CD4-positive, alpha-beta T cell treated with Interleukin-1 beta for 1 hour (primary cell): ENCODE measurements at places on chromosomes 4 and X.

DNA sequence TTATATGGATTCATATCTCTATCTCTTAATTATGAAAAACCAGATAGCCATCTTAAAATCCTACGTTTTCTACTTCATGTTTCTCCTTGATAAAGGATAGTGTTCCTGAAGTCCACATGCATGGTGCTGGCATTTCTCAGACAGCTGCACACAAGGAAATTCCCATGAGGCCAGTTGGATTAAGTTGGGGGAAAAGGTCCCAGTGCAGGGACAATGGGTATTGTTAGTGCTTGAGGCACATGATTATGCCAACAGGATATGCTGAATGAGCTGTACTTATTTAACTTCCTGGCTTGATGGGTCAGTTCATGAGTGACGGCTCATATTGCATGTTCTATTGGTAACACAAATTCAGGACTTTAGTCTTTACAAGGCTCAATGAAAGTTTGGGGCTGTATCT, 913.9 kb upstream of the NDST4 start:
- no peak for DNase-seq

GRCh38 chrX:133970076-133970475, 15.3 kb downstream of the GPC3 start:
- no peak for DNase-seq

- DNase-seq, result no peak
These were observed 15.9 kb upstream of the NOCT start for GRCh38 chr4:138999666-139000065.

- no peak for DNase-seq
These were observed 815 bp downstream of the HCCS start for GRCh38 chrX:11111947-11112346.

DNA sequence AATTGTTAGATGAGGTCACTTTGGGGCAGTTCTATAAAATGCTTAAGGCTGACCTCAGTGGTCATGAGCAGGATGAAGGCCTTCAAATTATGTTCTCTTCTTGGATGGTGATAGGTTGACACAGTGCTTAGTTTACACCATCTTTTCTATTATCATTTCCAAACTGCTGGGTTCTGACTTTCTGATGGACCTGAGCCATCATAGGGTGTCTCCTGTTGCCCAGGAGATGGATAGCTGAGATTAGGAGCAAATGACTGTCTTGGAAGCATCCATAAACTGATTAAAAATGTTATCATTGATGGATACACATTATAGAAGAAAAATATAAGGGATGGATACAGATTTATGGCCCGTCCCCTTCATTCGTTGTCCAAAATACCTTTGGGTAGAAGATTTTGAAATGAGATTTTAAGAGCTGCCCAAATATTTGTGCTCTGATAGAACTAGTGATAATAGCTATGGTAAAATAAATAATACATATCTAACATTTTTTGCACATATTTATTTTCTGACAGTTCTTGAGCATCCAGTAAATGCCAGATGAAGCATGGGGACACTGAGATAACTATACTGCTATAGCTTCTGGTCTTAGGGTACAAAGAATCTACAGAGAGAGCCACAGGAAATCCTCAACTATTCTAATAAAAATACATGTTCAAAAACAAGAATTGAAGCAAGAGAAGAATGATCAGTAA, 839.4 kb upstream of the LCORL start:
- no peak for DNase-seq

- DNase-seq, result no peak
These were observed 437.8 kb upstream of the FAM241A start for GRCh38 chr4:111707491-111707890.

- DNase-seq, result no peak
These were observed 98.6 kb downstream of the MGST2 start for GRCh38 chr4:139764182-139764581.

- DNase-seq, result no peak
These were observed 519.6 kb downstream of the IQCM start for GRCh38 chr4:149296084-149296483.

- no peak for DNase-seq
These were observed 321.6 kb downstream of the STIM2 start for GRCh38 chr4:27182211-27182610.

GRCh38 chr4:6891436-6892170, 18.0 kb upstream of the TBC1D14 start:
- no peak for DNase-seq

DNA sequence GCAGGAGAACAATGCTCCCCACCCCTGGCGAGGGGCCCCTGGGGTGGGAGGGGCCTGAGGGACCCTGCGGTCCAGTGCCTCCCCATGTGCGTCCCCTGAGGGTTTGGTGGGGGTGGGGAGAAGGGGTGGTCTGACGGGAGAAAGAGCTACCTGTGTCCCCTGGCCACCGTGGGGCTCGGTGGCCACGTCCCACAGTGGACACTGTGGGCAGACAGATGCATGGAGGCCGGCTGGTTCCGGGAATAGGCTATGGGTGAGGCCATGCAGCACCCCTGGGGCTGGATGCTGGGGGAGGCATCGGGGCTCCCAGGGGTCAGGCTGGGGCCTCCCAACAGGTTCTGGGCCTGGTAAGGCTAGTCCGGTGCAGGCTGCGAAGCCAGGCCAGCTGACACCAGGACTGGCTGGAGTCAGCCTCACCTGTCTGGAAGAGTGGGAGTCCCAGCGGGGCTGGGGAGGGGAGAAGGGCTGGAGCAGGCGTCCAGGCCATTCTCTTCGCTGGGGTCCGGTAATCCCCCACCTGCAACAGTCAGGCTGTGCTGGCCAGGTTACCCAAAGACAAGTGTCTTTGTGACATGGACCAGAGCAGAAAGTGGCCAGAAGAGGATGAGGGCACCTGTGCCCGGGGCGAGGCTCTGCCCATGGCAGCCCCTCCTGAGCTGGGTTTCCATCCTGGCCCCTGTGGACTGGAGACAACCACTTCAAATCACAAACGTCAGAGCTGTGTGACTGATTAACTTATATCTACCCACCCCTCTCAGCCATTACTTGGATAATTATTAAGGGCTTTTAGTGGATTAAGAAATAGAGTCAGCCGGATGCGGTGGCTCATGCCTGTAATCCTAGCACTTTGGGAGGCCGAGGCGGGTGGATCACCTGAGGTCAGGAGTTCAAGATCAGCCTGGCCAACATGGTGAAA, 1.4 kb upstream of the FAM53A start:
- DNase-seq, result no peak

- no peak for DNase-seq
These were observed 217.5 kb upstream of the TEX13C start for GRCh38 chrX:125101971-125102755.

- no peak for DNase-seq
These were observed 478.8 kb upstream of the MAGEB18 start for GRCh38 chrX:25659317-25659716.

DNA sequence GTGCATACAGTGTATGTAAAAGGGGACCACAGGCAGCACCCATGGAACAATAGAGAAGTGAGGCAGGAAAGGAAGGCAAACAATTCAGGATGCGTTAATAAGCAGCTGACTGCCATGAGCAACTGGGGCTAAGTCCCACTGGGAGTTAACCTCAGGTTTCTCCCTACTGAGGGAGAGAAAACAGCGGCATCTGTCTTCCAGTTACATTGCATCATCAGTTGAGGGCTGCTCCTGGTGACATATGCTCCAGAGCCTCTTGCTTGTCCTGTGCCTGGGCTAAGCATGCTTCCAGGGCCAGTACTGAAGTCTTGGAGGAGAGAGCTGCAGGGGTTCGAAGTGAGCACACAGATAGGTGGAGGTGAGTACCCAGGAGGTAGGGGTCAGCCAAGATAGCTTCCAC, 24.3 kb downstream of the RAI2 start:
- DNase-seq, result no peak

GRCh38 chr4:168509786-168510185, 12.9 kb downstream of the PALLD start:
- peak; percentile 37 for DNase-seq

DNA sequence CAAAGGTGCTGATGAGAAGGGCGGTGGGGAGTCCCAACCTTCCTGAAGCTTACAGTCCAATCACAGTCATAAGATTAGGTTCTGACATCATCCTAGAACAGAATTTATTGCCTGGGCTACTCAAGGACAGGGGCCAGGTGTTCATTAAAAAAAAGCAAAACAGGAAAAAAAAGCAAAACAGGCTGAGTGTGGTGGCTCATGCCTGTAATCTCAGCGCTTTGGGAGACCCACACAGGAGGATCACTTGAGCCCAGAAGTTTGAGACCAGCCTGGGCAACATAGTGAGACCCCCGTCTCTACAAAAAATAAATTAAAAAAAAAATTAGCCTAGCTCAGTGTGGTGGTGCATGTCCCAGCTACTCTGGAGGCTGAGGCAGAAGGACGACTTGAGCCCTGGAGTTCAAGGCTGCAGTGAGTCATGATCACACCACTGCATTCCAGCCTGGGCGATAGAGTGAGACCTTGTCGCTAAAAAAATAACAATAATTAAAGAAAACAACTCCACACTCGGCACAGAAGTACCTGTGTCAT, 3.0 kb downstream of the RAB9A start:
- peak; percentile 14 for DNase-seq

- no peak for DNase-seq
These were observed 171.9 kb downstream of the DCTD start for GRCh38 chr4:182745237-182745636.

- no peak for DNase-seq
These were observed 85.0 kb downstream of the CLNK start for GRCh38 chr4:10599574-10599973.

- no peak for DNase-seq
These were observed 97.7 kb downstream of the DGKK start for GRCh38 chrX:50372966-50373365.

- peak; percentile 72 for DNase-seq
These were observed 23.7 kb downstream of the ELF4 start for GRCh38 chrX:130086447-130087206.

GRCh38 chr4:152117520-152117919, 356.7 kb upstream of the GATB start:
- DNase-seq, result no peak

DNA sequence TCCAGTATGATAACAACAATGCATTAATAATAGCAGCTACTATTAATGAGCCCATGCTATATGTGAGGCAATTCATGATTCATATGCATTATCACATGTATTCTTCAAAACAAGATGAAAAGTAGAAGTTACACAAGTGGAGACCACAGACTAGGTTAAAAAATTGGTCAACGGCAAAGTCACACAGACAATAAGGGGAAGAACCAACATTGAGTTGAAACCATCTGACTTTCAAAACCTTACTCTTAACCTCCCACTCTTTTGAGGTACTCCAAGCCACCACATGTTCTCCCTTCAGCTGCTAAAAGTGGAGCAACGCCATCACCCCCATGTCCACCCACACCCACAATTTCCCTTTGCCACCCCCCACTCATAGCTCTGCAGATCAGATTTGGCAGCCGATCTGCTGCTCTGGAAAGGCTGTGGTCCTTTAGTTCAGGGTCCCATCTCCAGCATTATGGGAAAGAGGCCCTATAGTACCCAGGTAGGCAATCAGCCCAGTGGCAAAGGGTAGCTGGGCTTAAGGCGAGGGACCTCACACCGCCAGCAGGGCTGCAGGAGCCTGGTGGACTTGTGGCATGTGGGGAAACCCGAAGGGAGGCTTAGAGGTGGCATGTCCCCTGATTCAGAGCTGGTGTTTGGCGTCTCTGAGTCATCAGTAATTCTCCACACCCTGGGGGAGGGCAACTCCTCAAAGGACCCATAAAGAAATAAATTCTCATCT, 33.5 kb upstream of the CYBB start:
- DNase-seq, result peak; percentile 54

GRCh38 chr4:336099-336892, 1.3 kb upstream of the ZNF141 start:
- DNase-seq, result no peak

- no peak for DNase-seq
These were observed 67.3 kb upstream of the RAPGEF2 start for GRCh38 chr4:159035570-159035969.

DNA sequence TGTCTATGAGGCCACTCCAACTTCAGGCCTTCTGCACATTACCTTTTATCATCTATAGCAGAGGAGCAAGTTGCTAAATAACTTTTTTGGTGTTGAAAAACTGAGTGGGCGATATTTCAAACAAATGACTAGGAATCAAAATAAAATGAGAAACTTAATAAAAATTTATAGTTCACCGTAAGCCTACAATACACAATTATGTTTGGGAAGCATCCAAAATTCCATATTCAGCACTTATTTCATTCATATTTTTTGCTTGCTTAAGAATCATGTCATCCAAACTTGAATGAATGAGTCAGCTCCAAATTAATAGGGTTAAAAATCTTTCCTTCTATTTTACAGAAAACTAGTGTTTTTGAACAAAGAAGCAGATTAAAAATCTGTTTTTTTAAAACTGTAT, 119.1 kb downstream of the SH3RF1 start:
- no peak for DNase-seq

DNA sequence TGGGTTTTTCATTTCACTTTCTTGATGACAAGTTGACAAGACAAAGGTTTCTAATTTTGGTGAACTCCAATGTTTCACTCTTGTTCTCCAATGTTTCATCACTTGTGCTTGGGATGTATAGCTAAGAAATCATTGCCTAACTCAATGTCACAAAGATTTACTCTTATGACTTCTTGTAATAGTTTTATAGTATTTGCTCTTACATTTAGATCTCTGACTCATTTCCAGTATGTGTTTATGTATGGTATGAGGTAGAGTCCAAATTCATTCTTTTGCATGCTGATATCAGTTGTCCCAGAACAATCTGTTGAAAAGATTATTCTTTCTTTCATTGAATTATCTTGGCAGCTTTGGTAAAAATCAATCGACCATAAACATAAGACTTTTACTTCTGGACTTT, 12.2 kb upstream of the NWD2 start:
- no peak for DNase-seq

- no peak for DNase-seq
These were observed 438.1 kb downstream of the GBA3 start for GRCh38 chr4:23130845-23131244.

DNA sequence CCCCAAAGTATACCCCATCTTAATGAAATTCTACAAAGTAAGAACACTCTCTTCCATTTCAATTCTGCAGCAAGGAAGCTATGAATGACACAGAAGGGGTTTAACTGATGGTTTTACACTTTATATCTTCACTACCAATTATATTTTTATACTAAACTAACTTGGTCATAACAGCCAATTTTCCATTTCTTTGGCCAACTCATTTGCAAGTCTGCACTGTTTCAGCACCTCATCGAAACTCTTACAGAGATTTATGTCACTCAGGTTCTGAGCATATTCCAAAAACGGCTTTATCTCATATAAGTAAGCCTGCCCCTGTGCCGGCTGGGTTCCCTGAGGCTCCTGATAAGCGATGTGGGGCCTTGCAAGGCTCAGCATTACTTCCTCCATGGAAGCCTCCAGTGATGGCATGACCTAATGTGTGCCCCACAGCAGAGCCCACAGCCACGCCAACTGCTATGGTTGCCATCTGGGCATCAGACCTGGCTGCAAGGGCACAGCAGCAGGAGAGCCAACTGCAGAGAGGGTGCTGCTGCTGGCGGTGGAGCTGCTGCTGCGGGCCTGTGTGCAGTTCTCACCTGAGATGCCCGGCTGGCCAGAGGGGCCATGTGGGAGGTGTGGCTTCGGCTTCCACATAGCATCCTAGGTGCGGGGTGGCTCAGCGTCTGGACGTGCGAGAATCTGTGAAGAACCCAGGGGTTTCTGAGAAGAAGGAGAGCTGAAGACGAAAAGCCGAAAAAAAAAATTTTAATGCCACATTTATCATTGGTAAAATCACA, 13.4 kb upstream of the IBSP start:
- DNase-seq, result no peak

- DNase-seq, result no peak
These were observed 369.9 kb upstream of the PCDH7 start for GRCh38 chr4:30350288-30350687.
